ENCODE measurements at places on chromosomes 7 and 10. TPM values are rescaled to one million over a fixed set of nuclear protein-coding genes. Genes with fewer than 3 reads are reported as not detected.

- no peak for DNase-seq
Observed at GRCh38 chr10:114925587-114926586, 12.1 kb upstream of the TRUB1 start.

GRCh38 chr7:22958742-22959141, 55.2 kb downstream of the HYCC1 start:
- no peak for DNase-seq

- no peak for DNase-seq
Observed at GRCh38 chr7:113774182-113774807, 144.5 kb downstream of the PPP1R3A start.

DNA sequence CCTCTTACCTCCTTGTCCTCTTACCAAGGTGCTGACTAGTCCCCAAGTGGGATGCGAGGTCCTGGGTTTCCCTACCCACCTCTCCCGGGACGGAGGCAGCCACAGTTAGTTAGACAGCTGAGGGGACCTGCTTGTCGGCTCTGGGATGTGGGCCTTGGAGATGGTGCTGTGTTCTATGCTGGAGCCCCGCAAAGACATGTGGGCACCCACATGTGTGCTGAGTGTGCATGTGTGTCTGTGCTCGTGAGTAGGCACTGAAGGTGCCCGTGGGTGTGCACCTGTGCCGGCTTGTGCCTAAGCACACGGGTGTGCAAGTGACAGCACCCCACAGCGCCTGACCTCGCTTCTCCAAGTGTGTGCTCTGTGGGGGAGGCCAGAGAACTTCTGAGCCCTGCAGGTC, 62.2 kb downstream of the NEURL1 start:
- no peak for DNase-seq

- no peak for DNase-seq
Observed at GRCh38 chr10:23419201-23419600, 19.7 kb upstream of the OTUD1 start.

GRCh38 chr7:114502454-114503254, 88.0 kb downstream of the FOXP2 start:
- DNase-seq = no peak

- DNase-seq = peak; percentile 54
Observed at GRCh38 chr7:962401-963081, 8.1 kb upstream of the ADAP1 start.

GRCh38 chr7:11726001-11726793, 105.8 kb downstream of the THSD7A start:
- DNase-seq = no peak

DNA sequence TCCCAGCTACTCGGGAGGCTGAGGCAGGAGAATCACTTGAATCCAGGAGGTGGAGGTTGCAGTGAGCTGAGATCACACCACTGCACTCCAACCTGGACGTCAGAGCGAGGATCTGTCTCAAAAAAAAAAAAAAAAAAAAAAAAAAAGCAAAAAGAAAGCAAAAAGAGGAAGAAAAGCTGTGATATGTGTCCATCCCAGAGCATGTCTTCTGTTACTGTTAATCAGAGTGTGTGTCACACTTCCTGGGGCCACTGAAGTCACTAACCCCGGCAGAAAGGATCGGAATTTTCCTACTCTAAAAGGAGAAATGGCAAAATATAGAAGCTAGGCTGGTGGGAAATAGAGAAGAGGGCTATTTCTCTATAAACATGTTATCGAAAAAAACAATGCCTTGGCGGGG, 11.9 kb downstream of the PIK3AP1 start:
- no peak for DNase-seq

DNA sequence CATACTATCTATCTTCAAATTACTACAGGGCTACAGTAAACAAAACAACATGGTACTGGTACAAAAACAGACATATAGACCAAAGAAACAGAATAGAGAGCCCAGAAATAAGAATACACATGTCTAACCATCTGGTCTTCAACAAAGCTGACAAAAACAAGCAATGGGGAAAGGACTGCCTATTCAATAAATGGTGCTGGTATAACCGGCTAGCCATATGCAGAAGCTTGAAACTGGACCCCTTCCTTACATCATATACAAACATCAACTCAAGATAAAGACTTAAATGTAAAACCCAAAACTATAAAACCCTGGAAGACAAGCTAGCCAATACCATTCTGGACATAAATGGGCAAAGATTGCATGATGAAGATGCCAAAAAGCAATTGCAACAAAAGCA, 1143.7 kb downstream of the DNAJB9 start:
- DNase-seq = no peak

GRCh38 chr10:74738052-74738451, 88.3 kb upstream of the KAT6B start:
- DNase-seq = no peak

DNA sequence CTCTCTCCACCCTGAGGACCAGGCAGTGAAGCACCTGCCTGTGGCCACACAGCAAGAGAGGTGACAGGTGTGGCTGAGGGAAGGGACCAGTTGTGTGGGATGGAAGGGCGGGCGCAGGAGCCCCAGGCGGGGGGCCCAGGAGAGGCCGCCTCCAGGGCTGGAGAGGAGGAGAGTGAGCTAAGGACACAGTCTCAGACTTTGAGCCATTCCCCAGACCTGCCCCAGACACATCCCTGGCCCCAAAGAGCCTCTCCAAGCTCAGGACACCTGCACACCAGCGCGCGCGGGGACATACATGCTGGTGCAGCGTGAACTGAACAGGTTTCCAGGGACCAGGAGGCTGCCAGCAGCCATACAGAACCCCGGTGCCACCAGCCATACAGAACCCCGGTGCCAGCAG, 237.3 kb downstream of the MAD1L1 start:
- no peak for DNase-seq

Gene LRRC18
- 0.96 TPM for total RNA-seq

Gene FHIP2A
- 30.2 TPM for total RNA-seq

Gene ZNF735
- total RNA-seq = not detected

Gene CALHM1
- not detected for total RNA-seq

Gene JCAD
- total RNA-seq = 67.6 TPM

Gene SYT15B
- 40.1 TPM for total RNA-seq

Data from upper lobe of right lung (tissue), 1 donor.